SK-N-SH treated with all-trans-retinoic acid at 6 μM for 48 hours (cell line): ENCODE measurements at places on chromosomes 16 and 17.

DNA sequence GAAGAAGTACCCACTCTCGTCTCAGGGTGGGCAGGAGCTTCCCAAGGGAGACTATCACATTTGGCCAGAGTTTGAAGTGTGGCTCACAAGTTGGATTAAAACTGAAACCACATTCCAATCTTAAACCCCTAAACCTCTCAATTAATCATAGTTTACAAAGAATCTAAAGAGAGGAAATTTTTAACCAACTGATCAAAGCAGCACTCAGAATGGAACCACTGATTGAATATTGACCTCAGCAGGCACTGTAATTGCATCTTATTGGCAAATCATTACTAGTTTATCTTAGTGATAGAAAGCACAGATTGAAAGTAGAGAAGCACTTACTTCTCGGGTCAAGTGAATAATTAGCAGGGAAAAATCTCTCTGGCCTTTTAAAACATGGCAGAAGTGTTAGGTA, 491.6 kb downstream of the TOX3 start:
- ATAC-seq, result no peak

- no peak for ATAC-seq
Observed at GRCh38 chr17:29291163-29291752, 2.7 kb downstream of the NUFIP2 start.

GRCh38 chr17:45110676-45111611, 21.4 kb downstream of the PLCD3 start:
- peak; percentile 19 for ATAC-seq

DNA sequence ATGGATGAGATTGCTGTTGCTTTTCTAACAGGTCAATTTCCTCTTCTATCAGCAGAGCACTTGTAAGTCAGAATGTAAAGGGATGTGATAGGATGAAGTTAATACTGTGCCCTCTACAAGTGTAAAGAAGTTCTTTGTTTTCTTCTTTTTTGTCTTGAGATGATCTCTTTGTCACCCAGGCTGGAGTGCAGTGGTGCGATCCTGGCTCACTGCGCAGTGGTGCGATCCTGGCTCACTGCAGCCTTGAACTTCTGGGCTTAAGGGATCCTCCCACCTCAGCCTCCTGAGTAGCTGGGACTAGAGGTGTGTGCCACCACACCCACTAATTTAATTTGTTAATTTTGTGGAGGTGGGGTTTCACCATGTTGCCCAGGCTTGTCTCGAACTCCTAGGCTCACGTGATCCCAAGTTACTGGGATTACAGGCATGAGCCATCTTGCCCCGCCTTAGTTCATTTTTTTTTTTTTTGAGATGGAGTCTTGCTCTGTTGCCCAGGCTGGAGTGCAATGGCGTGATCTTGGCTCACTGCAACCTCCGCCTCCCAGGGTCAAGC, 21.6 kb upstream of the KPNB1 start:
- no peak for ATAC-seq

GRCh38 chr16:8697965-8698364, 23.5 kb downstream of the ABAT start:
- no peak for ATAC-seq

DNA sequence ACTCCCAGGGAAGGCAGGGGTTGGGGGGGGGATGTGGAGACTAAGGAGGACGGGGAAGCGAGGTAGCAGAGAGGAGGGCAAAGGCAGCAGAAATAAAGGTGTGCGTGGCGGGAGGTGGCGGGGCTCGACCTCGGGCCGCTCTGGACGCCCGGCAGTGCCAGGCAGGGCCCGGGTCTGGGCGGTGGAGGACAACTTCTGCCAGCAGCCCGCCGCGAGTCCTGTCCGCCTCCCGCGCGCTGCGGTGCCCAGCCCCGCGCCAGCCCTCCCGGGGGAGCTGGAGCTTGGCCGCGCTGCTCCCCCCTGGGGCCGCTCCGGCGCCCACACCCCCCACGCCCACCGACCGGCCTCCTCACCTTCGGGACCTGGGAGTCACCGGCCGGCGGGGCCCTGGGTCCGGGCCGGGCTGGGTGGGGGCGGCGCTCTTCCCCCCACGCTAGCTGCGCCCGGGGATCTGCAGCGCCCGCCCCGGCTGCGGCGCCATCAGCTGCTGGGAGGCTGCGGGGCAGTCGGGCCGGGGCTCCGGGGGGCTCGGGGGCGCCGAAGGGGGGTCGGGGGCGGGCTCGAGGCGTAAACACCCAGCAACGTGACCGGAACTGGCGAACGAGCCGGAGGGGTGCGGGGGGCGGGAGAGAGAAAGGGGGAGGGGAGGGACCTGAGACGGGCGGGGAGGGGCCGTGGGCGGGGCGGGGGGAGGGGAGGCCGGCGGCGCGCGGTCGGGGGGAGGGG, at the start of gene CCDC92B:
CCDC92B (minus strand) TSS at position 595 of the 726 bp plus-strand sequence. CDS start 14,507 bp downstream, outside the sequence.
- ATAC-seq, result peak; percentile 37

- no peak for ATAC-seq
Observed at GRCh38 chr17:31369266-31369665, 22.2 kb upstream of the RAB11FIP4 start.

DNA sequence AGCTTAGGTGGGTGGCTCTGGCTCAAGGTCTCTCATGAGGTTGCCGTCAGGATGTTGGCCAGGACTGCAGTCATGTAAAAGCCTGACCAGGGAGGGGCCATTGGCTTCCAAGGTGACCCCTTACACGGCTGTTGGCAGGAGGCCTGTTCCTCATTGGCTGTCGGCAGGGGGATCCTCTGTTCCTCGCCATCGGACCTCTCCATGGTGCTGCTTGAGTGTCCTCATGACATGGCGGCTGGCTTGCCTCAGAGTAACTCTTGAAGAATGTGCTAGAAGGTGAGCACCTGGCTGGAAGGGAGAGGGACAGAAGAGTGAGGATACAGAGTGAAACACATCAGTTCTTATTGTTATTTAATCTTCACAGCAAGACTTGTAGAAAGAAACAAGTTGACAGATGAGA, 4.7 kb upstream of the RPRML start:
- ATAC-seq, result no peak

DNA sequence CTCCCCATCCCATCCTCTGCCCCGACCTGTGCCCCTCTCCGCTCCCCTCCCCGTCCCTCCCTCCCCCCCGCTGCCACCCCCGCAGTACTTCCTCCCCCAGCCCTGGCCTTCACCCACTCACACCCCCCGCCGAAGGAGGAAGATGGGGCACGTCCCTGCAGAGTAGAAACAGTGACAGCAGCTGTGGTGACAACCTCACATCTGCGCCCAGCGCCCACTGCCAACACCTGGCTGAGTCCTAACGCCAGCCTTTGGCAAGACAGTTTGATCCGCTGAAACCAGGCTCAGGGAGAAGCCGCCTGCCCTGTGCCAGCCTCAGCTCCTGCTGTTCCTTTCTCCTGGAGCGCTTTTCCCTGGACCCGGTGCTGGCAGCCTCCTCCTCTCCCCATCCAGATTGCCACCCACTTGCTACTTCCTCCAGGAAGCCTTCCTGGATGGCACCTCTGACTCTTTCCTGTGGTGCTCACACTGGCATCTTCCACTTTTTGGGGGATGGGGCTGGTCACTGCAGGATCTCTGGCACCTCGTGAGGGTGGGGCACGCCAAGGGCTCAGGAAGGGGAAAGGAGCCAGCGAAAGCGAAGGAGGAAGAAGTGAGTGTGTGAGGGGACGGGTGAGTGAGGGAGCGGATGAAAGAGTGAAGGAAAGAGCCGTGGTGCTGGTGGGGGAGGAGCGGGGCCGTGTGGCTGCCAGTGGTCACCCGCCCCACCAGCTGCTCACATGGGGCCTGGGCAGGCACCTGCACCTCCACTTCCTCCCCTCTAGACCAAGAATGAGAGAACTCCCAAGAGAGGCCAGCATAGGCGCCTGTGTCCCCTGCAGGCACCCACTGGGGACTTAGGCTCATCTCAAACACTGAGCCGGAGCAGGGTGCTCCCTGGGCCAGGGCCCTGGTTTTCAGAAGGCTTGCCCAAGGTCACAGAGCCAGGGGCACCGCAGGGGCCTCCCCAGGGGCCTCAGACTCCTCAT, 27.0 kb downstream of the ZFPM1 start:
- no peak for ATAC-seq

DNA sequence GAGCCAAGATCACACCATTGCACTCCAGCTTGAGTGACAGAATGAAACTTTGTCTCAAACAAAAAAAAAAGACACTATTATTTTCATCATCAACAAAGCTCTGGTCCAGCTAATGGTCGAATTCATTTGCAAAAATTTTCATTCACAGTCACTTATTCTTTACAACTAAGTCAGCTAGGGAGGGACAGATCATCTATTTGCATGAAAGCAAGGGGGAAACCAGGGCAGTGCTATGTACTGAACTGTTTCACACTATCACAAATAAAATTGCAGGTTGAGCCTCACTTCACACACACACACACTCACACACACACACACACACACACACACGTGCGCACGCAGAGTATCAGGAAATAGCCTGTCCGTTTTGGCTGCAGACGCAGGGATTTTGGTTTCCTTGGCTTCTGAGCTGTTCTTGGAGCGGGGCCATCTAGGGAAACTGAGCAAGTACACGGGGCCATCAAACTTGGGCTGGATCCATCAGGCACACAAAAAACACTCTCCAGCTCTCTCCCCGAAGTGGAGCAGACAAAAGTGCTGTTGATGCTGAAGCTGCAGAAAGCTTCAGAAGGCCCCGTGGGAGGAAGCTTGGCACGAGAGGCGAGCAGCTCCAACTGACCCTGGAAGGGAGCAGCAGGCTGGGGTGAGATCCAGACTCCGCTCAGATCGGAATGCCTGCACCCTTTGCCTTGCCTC, 44.3 kb upstream of the HELZ start:
- ATAC-seq, result no peak; the same call in 2 of the 3 replicates

GRCh38 chr16:24769806-24770205, 40.4 kb downstream of the TNRC6A start:
- no peak for ATAC-seq

DNA sequence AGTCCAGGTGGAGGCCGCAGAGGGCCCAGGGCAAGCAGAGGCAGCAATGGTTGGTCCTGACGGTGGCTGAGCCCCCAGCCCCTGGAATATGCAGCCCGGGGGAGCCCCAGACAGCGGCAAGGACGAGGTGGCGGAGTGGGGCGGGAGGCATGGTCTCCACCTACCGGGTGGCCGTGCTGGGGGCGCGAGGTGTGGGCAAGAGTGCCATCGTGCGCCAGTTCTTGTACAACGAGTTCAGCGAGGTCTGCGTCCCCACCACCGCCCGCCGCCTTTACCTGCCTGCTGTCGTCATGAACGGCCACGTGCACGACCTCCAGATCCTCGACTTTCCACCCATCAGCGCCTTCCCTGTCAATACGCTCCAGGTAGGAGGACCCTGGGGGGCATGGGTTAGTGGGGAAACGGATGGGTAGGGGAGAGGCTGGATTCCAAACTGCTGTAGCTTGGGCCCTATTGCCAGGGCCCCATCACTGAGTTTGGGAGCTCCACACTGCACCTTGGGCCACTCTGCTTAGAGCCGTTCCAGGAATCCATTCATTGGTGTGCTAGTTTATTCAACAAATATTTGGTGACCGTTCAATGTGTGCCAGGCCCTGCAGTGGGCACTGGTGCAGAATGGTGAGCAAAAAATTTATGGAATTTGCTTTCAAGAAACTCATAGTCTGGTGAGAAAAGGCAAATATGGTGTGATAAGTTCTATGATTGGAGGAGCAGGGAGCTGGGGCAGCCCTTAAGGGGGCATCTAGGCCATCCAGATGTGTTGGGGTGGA, 3.8 kb downstream of the RASL10B start:
- ATAC-seq, result no peak

DNA sequence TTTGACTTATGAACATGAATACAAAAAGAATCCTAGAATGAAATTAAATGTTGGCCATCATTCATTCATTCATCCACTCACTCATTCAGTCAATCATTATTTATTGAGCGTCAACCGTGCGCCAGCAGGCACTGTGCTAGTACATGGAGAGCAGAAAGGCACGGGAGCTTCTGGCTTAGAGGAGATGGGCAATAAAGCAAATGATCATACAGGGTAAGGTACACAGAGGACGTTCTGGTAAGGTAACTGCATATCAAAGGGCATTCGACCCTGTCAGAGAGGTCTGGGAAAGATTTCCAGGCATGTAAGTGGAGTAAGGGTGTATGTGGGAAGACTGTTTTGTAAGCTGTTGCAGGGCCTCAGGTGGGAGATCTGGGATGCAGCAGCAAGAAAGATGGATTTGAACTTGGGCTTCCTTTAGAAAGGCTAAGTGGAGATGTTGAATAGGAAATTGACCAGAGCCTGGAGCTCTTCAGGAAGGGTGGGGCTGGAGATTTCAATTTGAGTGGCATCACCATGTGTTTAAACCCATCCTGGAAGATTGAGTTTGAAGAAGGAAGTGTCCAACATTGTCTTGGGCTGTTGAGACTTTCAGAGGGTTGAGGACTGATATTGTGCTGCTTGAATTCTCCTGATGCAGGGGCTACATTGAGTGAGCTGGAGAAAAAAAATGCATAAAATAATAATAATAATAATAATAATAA, 2.8 kb upstream of the MSI2 start:
- no peak for ATAC-seq

DNA sequence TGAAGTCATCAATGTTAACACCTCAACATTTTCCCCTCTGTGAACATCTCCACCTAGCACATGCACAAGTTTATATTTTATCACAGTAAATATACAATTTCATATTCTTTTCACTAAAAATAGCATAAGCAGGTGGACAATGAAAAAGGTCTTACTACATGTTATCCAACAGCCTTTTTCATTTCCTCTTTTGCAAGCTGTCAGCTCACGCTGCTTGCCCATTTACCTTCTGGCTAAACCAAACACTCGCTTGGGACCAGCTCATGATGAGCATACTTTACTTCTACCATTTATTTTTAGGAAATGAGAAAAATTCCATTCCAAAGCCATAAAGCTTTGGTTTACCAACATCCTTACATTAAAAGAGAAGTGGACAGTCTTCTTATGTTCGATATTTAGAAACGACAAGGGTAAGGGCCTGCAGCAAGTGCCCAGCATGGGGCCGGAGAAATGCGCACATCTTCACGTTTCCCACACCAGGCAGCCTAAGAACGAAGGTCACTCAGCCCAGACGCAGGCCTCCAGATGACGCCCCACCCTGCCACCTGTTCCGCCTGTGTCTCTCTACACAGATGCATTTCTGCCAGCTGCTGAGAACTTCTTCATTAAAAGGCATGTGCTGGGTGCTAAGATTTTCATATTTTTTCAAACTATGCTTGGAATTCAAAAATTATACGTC, 13.9 kb downstream of the SNN start:
- ATAC-seq, result no peak; the same call in 2 of the 3 replicates

DNA sequence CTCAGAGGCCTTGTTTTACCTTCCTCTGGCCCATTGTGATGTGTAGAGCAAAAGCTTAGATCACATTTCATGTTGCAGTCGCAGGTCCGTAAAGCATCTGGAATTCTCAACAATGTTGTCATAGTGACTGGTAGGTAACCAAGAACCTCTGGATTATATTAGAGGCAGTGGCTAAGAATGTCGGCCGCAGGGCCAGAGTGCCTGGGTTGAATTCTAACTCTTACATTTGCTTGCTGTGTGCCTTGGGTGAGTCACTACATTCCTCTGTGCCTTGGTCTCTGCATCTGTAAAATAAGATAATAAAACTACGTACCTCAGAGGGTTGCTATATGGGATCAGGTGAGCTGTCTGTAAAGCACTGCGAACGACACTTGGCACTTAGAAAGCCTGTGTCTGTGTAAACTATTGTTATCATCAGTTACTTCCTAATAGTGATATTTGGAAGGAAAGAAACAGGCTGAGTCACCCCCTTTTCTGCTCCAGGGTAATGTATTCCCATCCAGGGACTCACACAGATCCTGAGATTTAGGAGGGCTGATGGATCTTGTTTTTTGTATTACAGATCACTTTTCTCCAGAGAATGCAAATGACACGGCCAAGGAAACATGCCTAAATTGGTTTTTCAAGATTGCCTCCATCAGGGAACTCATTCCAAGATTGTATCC, 52.2 kb downstream of the VPS35L start:
- ATAC-seq, result peak; percentile 90
